ENCODE measurements at places on chromosomes 5 and 9.
A peak's percentile ranks its signal among the peaks of the same experiment; 100 is the strongest.

DNA sequence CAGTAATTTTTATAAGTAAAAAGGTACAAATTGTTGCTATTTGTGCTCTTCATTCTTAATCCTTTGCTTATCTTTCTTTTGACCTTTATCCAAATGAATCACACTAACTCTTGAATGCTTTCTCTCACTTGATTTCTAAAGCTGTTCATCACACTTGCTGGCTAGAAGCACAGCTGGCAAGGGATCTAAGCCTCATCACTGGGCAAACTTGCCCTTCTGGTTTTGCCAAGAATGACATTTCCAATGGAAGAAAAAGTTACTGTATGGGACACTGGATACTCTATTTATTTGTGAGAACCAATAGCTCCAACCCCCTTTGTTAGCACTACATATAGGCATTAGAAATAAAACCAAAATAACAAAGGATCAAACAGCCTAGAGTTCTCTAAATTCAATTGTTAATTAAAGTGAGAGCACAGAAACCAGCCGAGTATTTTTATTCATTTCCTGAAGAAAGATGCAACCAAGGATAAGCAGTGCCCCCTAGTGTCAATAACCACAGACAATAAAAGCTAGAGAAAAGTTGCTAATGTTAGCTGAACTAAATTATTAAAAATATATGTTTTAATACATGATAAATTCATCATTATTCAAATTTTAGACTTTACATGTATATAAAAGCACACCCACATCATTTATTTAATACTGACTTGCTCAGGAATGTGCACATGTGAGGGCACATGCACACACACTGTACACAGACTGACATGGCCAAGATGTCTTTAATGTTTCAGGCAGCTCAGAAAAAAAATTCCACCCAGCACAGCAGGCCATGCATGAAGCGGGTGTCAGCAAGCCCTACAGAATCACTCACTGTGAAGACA is 59.8 kb upstream of the POU5F2 start:
- no peak for DNase-seq

DNA sequence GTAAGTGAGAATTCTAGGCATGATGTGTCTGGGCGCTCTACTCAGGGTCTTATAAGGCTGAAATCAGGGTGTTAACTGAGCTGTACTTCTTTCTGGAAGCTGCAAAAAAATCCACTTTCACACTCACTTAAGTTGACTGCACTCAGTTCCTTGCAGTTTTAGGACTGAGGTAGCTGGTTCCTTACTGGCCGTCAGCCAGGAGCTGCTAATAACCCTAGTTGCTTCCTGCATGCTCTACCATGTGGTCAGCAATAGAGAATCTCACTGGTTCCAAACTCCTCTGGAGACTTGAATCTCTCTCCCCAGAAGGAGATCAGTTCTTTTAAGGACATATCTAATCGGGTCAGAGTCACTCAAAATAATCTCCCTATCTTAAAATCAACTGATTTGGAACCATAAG is 911.2 kb downstream of the EFNA5 start:
- DNase-seq: no peak

DNA sequence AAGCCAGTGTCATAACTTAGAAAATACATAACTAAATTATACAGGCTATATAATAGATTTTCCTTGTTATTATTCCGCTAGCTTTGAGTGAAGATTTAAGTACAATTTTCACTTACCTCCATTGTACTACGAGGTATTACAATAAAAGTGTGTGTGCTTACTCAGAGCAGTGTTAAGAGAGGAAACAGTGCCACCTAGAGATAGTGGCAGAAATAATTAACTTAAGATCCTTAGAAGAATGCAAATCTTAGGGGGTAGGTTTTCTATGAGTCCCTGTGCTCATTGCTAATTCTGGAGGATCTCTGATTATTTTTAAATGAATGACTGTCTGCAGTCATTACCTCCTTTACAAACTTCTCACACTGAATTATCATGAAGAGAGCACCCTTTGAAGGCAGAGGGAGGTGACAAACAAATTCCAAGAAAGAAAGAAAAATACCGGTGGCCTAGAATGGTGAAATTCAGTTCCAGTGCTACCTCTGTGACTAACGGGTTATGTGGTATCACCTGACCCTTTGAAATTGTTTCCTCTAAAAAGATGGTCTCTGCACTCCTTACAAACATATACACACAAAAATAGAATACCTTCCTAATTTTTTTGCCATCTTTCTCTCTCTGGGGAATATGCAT is 379.8 kb downstream of the TRIM36 start:
- DNase-seq: no peak

DNA sequence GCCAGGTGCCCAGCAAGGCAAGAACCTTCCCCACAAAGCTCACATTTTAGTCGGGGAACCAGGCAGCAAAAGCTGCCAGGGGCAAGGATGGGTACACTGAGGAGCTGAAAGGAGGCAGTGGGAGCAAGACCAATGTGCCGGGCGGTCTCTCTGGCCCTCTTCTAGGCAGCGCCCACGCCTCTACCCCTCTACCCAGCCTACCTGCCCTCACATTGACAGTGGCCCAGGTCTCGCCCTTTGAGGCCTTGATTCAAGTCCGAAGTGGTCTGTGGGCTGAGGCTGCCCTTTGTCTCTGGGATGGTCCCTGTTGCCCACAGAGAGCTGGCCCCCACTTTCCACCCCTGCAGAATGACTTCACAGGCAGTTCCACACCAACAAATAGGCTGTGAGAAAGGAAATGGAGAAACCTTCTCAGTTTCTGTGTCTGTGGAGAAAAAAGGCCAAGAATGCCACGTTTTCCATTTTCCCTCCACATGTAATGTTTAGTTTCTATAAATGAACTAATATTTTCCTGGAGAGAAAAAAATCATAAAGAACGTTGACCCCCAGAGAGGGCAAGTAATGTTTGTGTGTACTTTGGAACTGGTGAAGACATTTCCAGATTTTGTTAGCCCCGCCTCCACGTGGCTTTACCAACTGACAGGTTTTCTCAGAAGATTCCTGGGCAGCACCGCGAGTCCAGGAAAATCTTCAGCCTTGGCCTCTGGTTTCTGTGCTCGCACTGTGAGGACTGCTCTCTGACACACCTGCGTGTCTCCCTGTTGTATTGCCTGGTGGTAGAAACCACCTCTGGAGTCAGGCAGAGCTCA is 57.4 kb upstream of the ANGPTL2 start:
- DNase-seq: peak; percentile 64

- no peak for DNase-seq
These were observed 133.0 kb upstream of the STK32A start for GRCh38 chr5:147101659-147102369.

DNA sequence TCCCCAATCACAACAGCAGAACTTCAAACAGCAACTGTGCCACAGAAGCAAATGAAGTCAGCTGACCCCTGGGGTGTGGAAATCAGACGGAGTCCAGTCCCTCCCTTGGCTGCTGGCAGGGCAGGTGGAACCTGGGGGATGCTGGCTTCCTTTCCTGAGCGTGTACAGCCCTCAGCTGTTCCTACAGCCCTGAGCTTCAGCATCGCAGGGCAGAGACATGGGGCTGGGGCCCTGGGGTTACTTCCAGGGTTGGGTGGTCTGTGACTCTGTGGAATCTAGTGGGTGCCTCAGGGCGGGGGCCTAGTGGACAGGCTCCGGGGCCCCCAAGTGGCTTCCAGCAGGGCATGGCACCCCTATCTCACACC is 7.3 kb upstream of the RXRA start:
- no peak for DNase-seq

Measured in mesenteric fat pad (tissue), 1 donor.